ENCODE measurements at places on chromosomes 12 and 14.

DNA sequence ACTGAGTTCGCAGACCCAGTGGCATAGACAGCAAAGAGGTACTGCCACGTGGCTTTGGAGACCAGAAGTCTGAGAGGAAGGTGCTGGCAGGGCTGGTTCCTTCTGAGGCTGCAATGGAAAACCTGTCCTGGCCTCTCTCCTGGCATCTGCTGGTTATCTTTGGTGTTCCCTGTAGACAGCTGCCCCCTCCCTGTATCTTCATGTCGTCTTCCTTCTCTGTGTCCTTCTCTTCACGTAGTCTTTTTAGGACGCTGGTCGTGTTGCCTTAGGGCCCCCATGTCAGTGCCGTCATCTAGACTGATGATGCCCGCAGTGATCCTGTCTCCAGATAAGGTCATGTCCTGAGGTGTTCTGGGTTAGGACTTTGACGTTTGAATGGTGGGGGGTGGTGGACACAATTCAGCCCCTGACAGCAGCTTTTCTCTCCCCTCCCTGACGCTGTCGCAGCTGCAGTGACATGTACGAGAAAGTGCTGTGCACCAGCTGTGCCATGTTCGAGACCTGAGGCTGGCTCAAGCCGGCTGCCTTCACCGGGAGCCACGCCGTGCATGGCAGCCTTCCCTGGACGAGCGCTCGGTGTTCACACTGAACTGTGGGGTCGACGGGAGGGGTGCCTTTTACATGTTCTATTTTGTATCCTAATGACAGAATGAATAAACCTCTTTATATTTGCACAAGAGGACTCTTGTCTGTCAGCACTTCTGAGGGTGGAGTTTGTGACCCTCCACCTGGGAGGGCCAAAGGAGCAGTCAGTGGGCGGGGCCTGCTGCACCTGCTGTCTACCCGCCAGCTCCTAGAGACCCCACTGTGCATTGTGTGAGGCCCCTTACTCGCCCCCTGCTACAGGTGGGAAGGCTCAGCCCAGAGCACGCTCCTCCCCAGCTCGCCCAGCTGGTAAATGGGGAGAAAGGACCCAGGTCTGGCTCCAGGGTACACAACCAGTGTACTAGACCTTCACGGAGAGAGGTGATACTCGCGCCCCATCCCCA, 6.3 kb downstream of the SIVA1 start:
- no peak for DNase-seq

GRCh38 chr12:57560516-57560915, 10.7 kb downstream of the KIF5A start:
- no peak for DNase-seq

GRCh38 chr12:43882578-43883178, 46.8 kb downstream of the TMEM117 start:
- peak; percentile 39 for DNase-seq

- DNase-seq = no peak
Observed at GRCh38 chr14:101458741-101459550, 102.3 kb upstream of the DIO3 start.

- DNase-seq = no peak
Observed at GRCh38 chr12:1064317-1064716, 73.3 kb downstream of the ERC1 start.

- DNase-seq = no peak
Observed at GRCh38 chr12:29198901-29199300, 49.8 kb downstream of the FAR2 start.

DNA sequence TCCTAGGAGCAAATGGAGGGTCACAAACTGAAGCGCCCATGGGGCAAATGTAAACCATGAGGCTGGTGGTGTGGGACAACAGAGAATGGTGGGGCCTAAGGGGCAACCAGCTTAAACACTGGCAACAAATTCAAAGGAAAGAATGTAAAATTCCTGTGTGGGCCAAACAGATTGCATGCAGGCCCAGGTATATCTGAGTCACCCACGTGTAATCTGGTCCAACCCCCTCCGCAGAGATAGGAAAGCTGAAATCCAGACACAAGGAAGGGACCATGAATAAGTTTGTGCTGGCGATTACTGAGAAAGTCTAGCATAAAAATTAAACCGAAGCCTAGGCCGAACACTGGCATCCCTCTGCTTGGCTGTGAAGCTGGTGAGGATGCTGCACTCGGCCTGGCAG, 71.6 kb downstream of the ITPK1 start:
- no peak for DNase-seq

GRCh38 chr12:51593021-51593420, 2.0 kb downstream of the SCN8A start:
- no peak for DNase-seq

DNA sequence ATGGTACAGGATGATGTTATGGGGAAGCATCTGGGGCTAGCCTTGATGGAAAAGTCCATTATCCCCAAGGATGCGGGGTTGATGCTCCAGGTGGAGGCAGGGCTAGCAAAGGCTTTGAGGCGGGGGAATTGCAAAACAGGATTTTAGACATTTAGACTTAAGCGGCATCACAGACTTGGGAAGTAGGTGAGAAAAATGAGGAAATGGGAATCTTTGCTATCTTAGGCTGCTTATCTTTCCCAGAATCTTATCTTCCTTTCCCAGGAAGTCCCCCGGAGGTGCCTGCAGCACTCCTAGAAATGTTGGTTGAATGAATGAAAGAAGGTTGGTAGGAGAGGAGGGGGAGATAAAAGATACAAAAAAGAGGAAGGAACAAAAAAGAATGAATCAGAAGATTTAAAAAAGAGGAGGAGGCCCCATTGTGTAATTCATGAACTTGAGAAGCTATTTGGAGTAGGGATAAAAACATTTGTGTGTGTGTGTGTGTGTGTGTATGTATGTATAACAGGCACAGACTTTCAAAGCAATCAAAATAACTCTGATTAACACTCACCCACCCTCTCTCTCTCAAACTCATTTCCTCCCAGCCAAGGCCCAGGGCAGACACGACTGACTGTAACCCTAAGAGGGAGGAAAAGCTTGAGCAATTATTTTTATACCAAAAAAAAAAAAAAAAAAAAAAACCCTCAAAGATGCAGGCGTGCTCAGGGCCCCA, 62.5 kb upstream of the TBX3 start:
- no peak for DNase-seq

DNA sequence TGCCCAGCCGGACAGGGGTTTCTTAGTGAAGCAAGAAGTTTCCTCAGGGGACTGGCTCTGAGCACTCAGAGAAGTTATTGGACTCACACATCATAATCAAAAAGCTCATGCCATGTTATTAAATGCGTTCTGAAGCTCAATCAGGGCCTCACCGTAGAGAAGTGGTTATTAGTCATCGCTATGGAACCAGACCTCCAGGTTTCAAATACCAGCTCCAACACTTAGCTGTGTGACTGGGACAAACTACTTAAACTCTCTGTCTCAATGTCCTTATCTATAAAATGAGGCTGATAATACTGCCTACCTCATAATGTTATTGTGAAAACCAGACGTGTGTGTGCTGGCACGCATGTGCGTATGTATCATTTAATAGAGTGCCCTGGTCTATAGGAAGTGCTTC, 7.3 kb downstream of the STAT6 start:
- no peak for DNase-seq

GRCh38 chr12:1519642-1520041, 74.7 kb downstream of the FBXL14 start:
- no peak for DNase-seq

- no peak for DNase-seq
Observed at GRCh38 chr14:50726372-50727107, 58.4 kb upstream of the SAV1 start.

DNA sequence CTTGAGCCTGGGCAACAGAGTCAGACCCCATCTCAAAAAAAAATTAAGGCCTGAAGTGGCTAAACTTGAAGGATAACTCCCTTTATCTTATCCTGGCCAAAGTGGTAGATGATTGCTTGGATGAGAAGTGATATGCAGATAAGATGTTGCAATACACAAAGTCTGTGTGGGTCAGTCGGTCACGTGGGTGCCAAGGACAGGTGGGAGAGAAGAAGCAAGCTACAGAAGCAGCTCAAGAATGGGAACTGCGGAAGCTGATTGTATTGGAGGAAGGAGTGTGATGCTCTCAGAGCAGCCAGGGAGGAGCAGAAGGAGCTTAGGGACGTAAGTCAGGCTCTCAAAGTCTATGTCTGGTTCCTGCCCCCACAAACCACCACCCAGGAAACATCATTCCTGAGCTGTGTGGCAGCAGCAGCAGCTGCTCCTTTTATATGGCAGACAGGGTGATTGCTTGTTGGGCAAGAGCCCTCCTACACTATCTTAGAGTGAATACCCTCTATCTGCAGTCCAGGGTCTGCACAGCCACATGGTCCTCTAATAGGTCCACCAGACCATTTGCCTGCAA, 54.5 kb downstream of the ATP2A2 start:
- DNase-seq = no peak

- no peak for DNase-seq
Observed at GRCh38 chr12:131513606-131514005, 197.3 kb upstream of the SFSWAP start.

- no peak for DNase-seq
Observed at GRCh38 chr12:54385251-54385914, 850 bp upstream of the ZNF385A start.

DNA sequence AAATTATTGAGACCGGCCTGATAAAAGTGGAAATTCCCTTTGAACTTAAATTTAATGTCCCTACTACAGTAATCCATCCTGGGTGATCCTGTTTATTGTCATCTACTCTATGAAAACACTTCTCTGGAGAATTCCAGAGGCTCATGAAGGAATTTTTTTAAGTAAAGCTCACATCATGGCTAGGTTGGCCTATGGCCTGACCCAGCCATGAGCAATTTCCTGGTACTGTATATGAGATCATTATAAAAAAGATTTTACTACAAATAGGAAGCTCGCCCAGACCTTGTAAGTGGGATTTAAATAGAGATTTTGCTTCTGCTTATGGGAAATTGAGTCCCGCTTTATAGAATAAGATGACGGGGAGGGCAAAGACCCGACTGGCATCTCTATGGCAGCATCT, 215.5 kb downstream of the DPF3 start:
- DNase-seq = no peak

DNA sequence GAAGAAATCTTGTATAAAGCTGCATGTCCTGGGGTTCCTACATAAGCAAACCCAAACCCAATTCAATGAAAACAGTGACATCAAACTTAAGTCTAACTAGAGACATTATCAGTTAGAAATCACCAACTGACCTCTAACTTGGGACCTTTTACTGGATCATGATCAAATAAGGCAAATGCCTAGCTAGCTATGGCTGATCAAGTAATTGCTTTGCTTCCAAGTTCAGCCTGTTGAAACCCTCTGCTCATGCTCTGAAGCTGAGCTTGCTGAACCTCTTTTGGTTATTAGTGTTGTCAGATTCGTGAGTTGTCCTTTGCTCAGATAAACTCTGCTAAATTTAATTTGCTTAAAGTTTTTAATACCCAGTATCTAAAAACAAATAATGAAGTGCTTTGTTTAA, 28.9 kb downstream of the ZDHHC17 start:
- DNase-seq = no peak

GRCh38 chr12:7241404-7242005, 52.0 kb downstream of the PEX5 start:
- DNase-seq = no peak

DNA sequence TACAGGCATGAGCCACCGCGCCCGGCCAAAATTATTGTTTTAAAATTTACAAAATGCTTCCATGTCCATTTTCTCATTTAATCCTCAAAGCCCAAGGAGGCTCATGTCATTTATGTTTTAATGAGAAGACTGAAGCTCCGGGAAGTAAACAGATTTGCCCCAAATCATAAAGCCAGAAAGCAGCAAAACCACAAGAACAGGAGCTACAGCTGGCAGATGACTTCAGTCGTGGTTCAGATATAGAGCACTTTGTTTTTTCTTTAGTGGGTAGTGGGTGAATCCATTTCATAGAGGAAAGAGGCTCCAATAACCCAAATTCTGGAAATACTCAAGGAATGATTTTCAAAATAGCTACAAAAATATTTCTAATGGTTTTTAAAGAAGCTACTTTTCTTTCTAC, 45.4 kb upstream of the VPS33A start:
- DNase-seq = no peak

DNA sequence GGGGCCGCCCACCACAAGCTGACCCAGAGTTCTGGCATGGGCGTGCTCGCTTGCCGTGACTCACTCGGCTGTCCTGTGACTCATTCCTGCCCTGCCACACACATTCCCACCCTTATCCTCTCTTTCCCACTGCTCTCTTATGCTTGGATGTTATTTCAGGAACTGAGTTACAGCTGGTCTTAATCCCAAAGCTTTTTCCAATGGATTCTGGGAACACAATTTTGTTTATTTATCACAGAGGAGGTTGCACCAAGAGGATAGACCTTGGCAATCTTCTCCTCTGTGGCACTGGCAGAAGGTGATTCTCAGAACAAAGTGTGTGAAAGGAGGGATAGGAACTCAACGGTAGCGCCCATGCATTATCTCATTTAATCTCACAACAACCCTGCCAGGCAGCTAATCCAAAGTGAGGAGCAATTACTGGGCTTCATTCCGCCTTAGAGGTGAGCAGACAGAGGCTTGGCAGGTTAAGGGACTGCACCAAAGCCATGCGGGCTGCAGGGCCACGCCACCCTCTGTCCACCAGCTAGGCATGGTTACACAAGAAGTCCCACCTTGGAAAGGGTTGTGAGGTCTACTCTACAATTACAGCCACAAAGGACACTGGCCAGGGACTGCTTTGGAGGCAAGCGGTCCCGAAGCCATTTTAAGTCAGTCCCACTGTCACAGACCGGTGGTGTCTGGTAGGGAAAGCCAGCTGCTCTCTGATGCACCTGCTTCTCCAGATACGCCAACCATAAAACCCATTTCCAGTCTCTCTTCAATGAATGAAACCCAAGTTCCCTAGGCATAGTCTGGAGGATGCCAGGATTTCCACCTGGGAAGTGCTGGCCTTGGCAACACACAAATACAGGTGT, 32.9 kb downstream of the SYNE3 start:
- no peak for DNase-seq

DNA sequence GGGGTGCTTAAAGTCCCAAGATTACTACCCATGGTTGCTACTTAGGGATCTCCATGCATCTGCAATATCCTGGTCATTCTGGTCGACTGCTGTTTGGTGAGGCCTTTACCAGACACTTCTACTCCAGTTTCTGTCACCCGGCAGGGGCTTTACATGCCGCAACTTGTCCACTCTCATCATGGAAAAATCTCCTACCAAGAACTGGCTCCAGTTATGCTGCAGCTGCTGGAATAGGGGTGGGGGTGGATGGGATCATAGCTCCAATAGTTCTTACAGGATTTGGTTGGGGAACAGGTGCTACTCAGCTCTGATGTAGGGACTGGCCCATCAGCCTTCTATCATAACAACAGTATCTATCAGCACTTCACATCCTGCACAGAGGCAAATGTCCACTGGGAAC, 51.6 kb downstream of the SPTB start:
- DNase-seq = no peak

- no peak for DNase-seq
Observed at GRCh38 chr14:106210650-106211049, 684.3 kb downstream of the TMEM121 start.

GRCh38 chr14:60273956-60274355, 24.9 kb downstream of the PPM1A start:
- DNase-seq = no peak

- no peak for DNase-seq
Observed at GRCh38 chr12:45208604-45209487, 7.0 kb upstream of the ANO6 start.

Data from LNCaP clone FGC (cell line).